GM23338 (cell line): ENCODE measurements at places on chromosomes 7 and 10. TPM values are rescaled to one million over a fixed set of nuclear protein-coding genes. Genes with fewer than 3 reads are reported as not detected.

- H3K4me3 ChIP-seq, result no peak overlapping the region
- H3K4me1 ChIP-seq, result no peaks in the 10 kb centered on the region
- DNase-seq, result no peak
- no peaks in the 10 kb centered on the region for H3K36me3 ChIP-seq
- no peak overlapping the region for H3K27ac ChIP-seq
- H3K27me3 ChIP-seq, result peaks cover under 1% of the 10 kb centered on the region; the same call in 1 of the 2 replicates
These were observed 108.5 kb downstream of the HOXA1 start for GRCh38 chr7:26987338-26987737.

Gene ZNF804B
- not detected in 2 replicates for total RNA-seq

- no peak overlapping the region for H3K27ac ChIP-seq
- H3K4me1 ChIP-seq, result peaks cover 23% of the 10 kb centered on the region
- no peak overlapping the region for H3K4me3 ChIP-seq
- H3K27me3 ChIP-seq, result no peaks in the 10 kb centered on the region
- H3K36me3 ChIP-seq, result no peaks in the 10 kb centered on the region
These were observed 56.9 kb upstream of the NPY start for GRCh38 chr7:24227068-24227467.

- H3K4me3 ChIP-seq, result no peak overlapping the region
- DNase-seq, result no peak
- H3K4me1 ChIP-seq, result peaks cover 11% of the 10 kb centered on the region
- no peaks in the 10 kb centered on the region for H3K27me3 ChIP-seq
These were observed 51.5 kb upstream of the MYL10 start for GRCh38 chr7:101680406-101681145.

DNA sequence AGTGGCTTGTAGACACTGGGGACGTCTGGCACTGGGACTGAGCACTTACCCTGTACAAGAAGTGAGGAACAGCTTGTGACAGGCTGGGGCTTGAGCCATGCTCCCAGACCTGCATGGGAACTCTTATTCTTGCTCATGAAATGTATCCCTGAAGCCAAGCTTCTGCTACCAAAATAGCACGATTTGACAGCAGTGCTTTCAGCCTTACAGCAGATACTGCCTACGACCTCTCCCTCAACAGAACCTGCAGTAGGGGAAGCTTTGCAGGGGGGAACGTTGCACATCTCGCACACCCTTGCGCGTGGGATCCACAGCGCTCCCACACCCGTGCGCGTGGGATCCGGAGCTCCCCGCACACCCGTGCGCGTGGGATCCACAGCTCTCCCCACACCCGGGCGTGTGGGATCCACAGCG, 88.0 kb downstream of the CREM start:
- no peak for DNase-seq
- H3K4me1 ChIP-seq, result peaks cover 29% of the 10 kb centered on the region
- H3K36me3 ChIP-seq, result no peaks in the 10 kb centered on the region
- H3K4me3 ChIP-seq, result no peak overlapping the region
- H3K27ac ChIP-seq, result no peak overlapping the region; the same call in 1 of the 2 replicates

Gene SCIN
- 0.80 and 5.8 TPM in 2 replicates for total RNA-seq

GRCh38 chr7:129497156-129497555, 5.2 kb upstream of the SMKR1 start:
- H3K36me3 ChIP-seq, result no peaks in the 10 kb centered on the region
- H3K4me1 ChIP-seq, result peaks cover 4% of the 10 kb centered on the region; the same call in 1 of the 2 replicates
- no peak overlapping the region for H3K27ac ChIP-seq
- no peak overlapping the region for H3K4me3 ChIP-seq
- no peak for DNase-seq

DNA sequence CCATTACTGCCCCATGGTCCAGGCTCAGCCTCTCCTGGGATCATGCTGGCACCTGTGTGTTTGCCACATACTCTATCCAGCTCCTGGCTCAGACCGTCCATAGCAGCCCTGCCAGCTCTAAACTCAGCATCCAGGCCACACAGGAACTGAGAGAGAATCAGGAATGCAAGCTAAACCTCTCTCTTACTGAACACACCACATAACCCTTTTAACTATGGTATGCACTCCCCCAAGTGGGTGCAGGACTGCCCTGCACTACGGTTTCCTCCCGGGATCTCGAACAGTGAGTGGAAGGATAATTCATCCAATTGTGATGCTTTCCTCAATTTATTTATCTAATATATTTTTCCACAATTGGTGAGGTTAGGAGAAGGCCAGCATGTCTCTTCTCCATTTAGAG, 17.1 kb upstream of the ZNF800 start:
- no peak overlapping the region for H3K27ac ChIP-seq
- H3K36me3 ChIP-seq, result no peaks in the 10 kb centered on the region
- H3K4me1 ChIP-seq, result no peaks in the 10 kb centered on the region
- H3K4me3 ChIP-seq, result no peak overlapping the region

- H3K4me3 ChIP-seq, result no peak overlapping the region
- no peaks in the 10 kb centered on the region; the same call in 1 of the 2 replicates for H3K4me1 ChIP-seq
- H3K27me3 ChIP-seq, result no peaks in the 10 kb centered on the region
These were observed 77.5 kb upstream of the PDE1C start for GRCh38 chr7:32147546-32148268.

- DNase-seq, result no peak
- no peaks in the 10 kb centered on the region for H3K36me3 ChIP-seq
- no peak overlapping the region for H3K4me3 ChIP-seq
- no peak overlapping the region for H3K27ac ChIP-seq
- no peaks in the 10 kb centered on the region for H3K27me3 ChIP-seq
- H3K4me1 ChIP-seq, result no peaks in the 10 kb centered on the region
These were observed 688.5 kb downstream of the PARD3 start for GRCh38 chr10:34126371-34127151.

- H3K27ac ChIP-seq, result no peak overlapping the region
- H3K36me3 ChIP-seq, result no peaks in the 10 kb centered on the region
- H3K4me1 ChIP-seq, result peaks cover 14% of the 10 kb centered on the region
- peaks cover 22% of the 10 kb centered on the region; the same call in 1 of the 2 replicates for H3K27me3 ChIP-seq
These were observed 171.6 kb upstream of the AUTS2 start for GRCh38 chr7:69426705-69427104.

Gene HGF
- 0.50 and 1.1 TPM in 2 replicates for total RNA-seq

Gene PIP
- not detected in 2 replicates for total RNA-seq

DNA sequence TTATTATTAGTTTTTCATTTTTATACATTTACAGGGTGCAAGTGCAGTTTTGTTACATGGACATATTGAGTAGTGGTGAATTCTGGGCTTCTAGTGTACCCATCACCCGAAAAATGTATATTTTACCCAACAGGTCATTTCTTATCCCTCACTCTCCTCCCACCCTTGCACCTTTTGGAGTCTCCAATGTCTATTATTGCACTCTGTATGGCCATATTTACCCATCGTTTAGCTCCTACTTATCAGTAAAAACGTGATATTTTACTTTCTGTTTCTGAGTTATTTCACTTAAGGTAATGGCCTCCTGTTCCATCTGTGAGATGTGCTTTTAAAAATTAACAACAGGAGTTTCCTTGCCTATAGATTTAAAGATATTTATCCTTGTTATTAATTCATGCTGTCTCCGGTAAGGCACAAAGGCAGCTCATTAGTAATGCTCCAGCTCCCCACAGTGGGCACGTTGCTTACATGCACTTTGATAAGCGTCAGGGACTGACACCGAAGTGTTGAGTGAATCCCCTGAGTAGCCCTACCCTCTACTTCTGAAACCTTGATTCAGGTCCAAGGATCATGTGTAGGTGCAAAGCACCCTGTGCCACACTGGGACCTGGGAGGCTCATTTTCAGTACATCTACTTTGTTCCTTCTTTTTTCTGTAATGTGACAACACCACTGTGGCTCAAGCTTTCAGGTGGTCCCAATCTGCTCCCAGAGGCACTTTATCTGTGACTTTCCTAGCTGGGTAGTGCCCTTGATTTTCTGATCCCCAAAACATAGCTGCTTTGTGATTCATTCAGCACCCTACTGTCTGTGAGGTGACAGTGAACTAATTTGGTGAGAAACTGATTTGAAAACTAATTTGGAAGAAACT, 27.3 kb downstream of the HYAL4 start:
- H3K27me3 ChIP-seq, result no peaks in the 10 kb centered on the region
- DNase-seq, result peak; percentile 80
- no peak overlapping the region for H3K4me3 ChIP-seq

GRCh38 chr10:79020015-79020491, 48.7 kb upstream of the ZMIZ1 start:
- no peaks in the 10 kb centered on the region for H3K4me1 ChIP-seq
- no peak for DNase-seq
- H3K27me3 ChIP-seq, result no peaks in the 10 kb centered on the region
- H3K36me3 ChIP-seq, result no peaks in the 10 kb centered on the region
- no peak overlapping the region for H3K27ac ChIP-seq
- H3K4me3 ChIP-seq, result no peak overlapping the region

DNA sequence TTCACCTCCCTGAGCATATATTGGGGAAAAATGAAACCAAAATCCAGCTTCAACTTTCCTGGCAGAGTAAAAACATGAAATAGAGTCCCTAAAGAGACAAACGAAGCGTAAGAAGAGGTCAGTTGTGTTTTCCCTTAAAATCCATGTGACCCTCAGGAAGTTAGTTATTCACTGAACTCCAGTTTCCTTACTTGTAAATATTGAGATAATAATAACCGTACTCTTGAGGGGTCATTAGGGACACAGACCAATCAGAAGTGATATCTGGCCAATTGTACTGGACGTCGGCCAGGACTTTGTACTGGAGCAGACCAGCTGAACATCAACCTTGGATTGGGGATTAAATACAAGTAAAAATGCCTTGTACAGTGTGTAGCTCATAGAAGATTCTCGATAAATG, 167.0 kb downstream of the GATA3 start:
- no peaks in the 10 kb centered on the region for H3K36me3 ChIP-seq
- no peak overlapping the region for H3K4me3 ChIP-seq
- H3K27me3 ChIP-seq, result no peaks in the 10 kb centered on the region
- no peak overlapping the region for H3K27ac ChIP-seq

- H3K27ac ChIP-seq, result no peak overlapping the region
- no peak for DNase-seq
- peaks cover 9% of the 10 kb centered on the region for H3K36me3 ChIP-seq
These were observed 12.1 kb upstream of the ZC3HAV1L start for GRCh38 chr7:139047970-139048369.
